T-helper 22 cell (primary cell): ENCODE measurements at places on chromosomes 3 and 15.

DNA sequence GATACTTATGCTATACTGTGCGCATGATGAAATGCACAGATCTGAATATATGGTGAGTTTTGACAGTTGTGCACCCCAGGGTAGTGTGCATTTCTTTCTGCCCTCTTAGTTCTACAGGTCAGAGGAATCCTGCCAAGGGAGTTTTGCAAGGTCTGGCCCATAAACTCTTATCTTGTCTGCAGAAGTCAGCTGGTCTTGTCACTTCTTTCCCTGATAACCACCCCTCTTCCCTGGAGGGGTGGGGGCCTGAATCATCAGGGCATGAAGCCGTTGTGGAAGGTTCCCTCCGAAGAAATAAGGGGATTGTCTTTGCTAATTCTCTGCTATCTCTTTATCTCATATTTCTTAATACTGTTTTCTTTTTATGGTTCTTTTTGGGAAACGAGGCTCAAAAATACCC is 30.4 kb downstream of the TRIM71 start:
- DNase-seq = no peak

DNA sequence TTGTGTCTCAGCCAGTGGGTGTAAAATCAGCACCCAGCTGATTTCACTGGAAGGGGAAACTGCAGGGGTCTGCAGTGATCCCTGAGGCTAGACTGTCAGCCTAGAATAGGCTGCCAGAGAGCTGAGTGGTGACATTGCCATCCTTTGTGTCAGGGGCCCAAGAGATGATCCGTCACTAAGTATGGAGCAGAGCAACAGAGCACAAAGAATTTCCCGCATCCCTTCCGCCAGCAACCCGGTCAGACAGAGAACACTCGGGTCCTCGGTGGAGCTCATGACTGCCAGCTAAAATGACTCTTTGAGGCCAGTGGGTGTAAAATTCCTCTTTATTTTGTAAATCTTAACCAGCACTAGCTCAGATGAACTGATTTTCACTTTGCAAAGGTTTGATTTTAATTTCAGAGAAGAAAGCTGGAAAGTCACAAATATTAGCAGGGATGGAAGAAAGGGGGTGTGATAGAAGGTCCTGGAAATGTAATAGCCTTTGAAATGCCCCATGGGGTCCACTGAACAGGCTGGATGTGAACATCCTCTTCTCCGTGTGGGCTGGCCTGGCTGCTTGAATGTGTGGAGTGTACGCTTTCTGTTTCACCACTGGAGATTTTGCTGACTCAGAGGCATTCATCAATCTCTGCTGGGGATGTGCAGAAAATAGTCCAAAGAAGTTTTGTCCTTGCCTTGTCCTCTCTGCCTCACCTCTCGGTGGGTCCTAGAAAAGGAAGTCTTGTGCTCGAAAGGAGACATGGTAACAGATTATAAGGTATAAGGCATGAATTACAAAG is 138.8 kb downstream of the SV2B start:
- no peak for DNase-seq

DNA sequence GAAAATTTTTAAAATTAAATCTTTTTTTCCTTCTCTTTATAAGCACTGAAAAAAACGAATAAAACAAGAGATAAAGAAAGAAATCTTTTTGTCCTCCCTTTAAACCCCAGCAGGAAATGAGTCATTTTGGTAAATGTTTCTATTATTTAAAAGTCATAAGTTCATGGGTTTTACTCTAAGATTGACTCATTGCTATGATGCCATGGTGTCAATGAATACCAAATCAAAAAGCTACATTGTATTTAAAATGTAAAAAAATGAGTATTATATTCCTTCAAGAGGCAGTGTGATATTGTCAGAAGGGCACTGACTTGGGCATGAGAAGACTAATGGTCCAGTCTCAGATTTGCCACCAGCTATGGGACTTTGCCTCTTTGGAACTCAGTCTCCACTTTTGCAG is 303.4 kb upstream of the DNAJC19 start:
- no peak for DNase-seq

DNA sequence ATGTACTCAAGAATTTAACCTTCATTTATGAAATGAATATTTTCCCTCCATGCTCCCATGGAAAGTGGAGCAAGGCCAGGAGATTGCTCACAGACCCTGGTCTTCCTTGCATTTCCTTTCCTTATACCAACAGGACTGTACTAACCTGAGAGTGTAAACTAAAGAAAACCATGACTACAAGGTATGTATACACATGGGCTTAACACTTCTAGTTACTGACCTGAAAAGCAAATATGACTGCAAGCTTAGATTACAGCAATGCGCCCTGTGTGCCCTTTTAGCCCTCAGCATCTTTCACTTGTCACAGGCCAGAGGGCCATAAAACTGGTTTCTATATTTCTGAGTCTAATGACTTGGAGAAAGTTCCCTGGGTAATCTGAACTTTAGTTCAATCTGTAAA is 52.1 kb downstream of the NEK10 start:
- DNase-seq = no peak

- no peak for DNase-seq
These were observed 95.5 kb downstream of the CBLB start for GRCh38 chr3:105773291-105773690.

DNA sequence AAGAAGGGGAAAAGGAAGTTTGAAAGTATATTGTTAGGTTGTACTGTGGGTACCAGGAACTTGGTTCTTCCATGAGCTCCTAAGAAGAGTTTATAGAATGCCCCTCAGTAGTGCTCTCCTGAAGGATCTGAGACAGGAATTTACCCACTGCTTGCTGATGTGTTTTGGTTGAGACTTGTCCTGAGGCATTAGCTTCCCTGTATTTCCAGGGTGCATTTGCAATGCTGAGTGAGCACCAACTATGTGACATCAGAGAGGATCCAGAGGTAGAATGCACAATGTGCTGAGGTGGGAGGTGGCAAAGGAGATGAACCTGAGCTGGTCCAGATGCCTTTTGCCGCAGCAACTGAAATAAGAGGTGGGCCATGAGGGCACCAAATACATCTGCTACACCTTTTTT is 64.3 kb upstream of the LRRC3B start:
- no peak for DNase-seq

- no peak for DNase-seq
These were observed 438.8 kb upstream of the THRB start for GRCh38 chr3:24933401-24933800.

DNA sequence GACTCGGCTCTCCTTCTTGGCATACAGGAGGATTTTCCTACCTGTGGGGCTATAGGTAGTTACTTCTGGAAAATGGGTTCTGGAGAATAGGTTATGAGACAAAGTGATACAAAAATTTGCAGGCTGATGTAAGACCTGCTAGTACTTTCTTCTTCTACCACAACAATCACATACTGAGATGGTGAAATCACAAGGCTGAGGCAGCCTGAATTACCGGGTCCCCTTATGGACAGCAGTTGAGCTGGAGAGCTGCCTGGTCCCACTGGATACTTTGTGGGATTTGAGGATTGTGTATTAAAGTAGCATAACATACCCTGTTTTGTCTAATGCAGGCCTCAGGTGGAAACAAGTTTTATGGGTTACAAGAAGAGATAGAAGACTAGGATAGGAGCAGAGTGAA is 86.5 kb upstream of the FAM98B start:
- no peak for DNase-seq

DNA sequence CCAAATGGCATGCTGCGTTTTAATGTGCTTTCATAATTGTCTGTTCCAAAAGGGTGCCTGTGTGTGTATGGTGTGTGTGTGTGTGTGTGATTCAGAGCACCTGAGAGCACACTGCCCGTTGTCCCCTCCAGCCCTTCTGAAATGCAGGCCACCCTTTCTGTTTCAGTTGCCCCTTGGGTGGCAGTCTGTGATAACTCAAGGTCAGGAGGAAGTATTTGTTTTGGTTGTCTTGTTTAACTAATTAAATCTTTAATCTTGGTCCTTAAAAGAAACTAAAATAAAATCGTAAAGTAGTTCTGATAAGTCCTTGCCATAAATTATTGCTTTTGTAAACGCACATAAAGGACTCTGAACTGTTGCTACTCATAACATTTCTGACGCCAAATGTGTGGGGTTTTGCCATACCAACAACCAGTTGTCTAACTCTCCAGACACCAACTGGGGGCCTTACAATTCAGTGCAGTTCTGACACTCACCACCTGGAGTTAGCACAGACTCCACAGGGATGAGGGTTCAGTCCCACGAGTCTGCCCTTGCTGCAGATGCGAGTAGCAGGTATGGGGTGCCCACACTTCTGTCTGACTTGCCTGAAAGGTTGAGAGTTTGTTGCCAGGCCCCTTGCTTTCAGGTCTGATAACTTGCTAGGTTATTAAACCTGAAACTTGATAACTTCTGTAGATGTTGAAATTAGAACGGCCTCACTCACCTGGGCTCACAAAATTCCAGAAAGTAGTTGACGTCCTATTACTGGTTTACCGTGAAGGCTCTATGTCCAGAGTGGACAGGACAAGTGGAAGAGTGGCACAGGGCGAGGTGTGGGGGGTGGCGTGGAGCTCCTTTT is 157.3 kb downstream of the IGF1R start:
- no peak for DNase-seq

- no peak for DNase-seq
These were observed 215.0 kb downstream of the PTPRG start for GRCh38 chr3:61776390-61776789.
